ENCODE measurements at places on chromosomes 6 and 20. TPM values are rescaled to one million over a fixed set of nuclear protein-coding genes. Genes with fewer than 3 reads are reported as not detected.

SLC12A5 gene
- not detected for polyA plus RNA-seq

- DNase-seq = no peak
These were observed 23.5 kb downstream of the FOXF2 start for GRCh38 chr6:1412901-1413300.

GRCh38 chr6:170152124-170152926 lies 138.6 kb downstream of the DLL1 start:
- no peak for DNase-seq

BPI gene
- polyA plus RNA-seq = not detected

All from naive thymus-derived CD8-positive, alpha-beta T cell (primary cell).